ENCODE measurements at places on chromosomes 13 and 19.

- DNase-seq: no peak
Measured at GRCh38 chr13:21326155-21327031, 132.7 kb downstream of the ZDHHC20 start.

GRCh38 chr13:35219021-35219420 lies 257.5 kb downstream of the MAB21L1 start:
- no peak for DNase-seq

DNA sequence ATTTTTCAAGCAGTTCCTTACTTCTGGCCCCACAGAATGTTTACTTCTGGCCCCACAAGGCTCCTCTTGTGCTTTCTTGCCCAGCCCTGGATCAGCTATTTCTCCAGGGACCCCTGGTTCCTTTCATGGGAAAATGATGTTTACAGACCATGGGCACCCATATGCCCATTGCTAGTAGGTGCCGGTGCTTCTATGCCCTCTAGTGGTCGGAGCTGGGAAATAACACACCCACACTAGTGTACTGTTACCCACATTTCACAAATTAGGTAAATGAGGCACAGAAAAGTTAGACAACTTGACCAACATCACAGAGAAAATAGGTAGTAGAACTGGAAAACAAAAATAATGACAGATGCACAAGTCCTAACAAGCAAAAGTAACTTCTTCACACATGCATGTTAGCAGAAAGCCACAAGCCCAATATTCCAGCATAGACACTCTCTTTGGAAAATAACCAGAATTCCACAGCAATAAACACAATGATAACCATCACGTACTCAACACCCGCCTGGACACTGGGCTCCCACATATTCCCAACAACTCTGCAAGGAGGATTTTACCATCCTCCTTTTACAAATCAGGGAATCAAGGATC lies 1.3 kb upstream of the CEACAM6 start:
- peak; percentile 49 for DNase-seq

- no peak for DNase-seq
Measured at GRCh38 chr19:36111200-36111539, 227 bp downstream of the OVOL3 start.

DNA sequence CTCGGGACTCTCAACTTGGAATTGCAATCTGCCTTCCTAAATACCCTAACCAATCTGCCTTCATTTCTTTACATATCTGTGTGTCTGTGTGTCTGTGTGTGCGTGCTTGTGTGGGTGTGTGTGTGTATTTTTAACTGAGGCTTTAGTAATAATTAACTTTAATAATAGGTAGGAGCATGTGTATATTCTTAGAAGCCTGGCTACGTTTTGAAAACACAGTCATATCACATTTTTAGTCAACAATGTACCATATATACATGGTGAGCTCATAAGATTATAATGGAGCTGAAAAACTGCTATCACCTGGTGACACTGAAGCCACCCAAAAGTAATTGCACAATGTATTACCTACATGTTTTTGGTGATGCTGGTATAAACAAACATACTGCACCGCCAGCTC lies 65.4 kb upstream of the ATXN8OS start:
- DNase-seq: no peak

DNA sequence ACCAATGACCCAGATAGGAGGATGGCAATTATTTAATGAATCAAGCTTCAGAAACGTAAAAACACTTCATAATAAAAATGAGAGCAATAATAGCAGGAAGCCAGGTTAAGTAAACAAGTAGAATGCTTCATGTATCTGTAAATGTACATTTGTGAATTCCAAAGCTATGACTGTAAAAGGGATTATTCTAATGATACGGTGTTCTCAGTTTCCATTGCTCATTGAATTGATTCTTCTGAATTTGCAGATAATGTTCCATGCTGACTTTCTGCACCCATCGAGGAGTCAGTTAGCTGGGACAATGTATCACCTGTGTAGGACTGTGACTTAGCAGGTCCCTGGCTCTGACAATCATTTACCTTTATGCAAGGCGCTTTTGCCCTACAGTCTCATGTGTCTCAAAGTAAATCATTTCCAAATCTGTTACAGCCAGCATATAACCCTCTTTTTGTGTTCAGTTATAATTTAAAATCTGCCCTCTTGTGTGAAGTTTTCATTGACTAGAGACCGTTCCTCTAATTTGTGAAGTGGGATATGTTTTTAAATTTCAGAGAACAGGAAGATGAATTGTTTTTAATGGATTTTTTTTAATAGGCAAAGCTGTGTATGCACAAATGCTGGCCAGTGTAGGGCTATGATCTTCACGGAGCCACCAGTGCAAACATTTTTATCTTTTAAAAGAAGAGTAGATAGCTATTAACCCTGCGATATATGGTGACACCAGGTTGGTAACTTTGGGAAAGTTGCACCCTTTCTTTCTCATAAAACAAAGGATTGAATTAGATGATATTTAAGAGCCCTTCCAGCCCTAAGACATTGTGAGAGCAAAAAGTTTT lies 267.1 kb downstream of the KLF5 start:
- DNase-seq: no peak

DNA sequence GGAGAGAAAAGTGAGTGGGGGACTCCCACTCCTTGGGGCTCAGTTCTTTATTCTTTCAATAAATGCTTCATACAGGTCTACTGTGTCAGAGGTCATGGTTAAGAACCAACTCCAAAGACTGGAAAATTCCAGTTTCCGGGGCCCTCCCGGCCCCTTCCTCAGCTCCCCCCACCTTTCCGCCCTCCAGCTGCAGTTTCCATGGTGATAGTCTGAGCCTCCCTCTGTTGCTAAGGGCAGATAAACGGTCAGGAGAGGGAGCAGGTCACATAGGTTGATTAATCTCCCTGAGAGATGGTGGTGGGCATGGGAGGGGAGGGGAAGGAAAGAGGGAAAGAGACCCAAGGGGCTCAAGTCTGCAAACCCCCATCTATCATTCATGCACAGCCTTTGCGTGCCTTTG lies 131.5 kb upstream of the USP29 start:
- no peak for DNase-seq

DNA sequence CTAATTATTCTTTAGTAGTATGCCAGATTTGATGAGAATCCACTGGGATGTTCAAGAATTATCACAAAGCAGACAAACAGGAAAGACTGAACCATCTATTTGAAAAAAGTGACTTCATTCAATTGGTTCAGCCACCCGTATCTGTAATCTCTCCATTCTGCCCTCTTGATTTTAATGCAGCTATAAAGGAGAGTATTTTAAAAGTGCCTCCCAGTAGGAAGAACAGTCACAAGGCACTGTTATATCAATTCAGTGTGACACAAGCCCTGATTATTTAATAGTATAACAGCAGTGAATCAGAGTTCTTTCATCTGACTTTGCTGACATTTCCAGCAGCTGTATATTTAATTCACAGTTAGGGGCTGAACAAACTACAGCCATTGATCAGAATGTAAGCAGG lies 77.3 kb upstream of the SLAIN1 start:
- no peak for DNase-seq

DNA sequence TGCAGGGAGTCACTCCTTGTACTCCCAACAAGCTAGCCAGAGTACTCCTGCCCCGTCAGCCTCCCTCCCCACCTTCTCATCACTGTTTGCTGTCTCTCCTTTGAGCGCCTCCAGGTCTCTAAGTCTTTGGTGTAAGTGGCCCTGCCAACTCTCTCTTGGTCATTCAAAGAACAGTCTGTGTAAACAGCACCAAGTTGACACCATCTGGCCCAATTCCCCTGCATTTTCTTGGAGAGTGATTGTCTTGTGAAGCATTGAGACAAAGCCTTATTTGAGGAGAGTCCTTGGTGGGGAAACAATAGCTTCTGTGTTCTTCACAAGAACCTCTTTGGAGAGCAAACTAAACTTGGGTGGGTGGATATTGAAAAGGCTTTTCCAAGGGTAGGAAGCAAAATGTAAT lies 114.6 kb upstream of the RNF113B start:
- DNase-seq: no peak

GRCh38 chr13:34352958-34353357 lies 535.0 kb downstream of the RFC3 start:
- no peak for DNase-seq

- DNase-seq: no peak
Measured at GRCh38 chr13:110551284-110551683, 10.2 kb downstream of the RAB20 start.

DNA sequence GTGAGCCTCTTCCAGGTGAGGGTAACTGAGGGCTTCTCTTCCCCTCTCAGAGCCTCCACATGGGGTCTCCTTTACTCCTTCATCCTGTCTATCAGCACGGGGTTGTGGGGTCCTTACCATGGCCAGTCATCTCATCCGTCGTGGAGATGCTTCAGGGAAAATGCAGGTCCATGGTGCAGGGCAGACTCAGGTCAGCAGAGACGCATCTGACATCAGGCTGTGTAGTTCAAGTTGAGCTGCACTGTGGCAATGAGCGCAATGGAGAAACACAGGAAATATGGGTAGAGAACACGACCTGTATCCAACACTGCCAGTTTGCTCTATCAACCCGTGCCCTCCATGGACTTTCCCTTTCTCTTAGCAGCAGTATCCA lies 13.9 kb downstream of the LILRA5 start:
- no peak for DNase-seq

All from MG63 (cell line).